NCI-H460 (cell line): ENCODE measurements at places on chromosomes 1 and 21. TPM values are rescaled to one million over a fixed set of nuclear protein-coding genes. Genes with fewer than 3 reads are reported as not detected.
A peak's percentile ranks its signal among the peaks of the same experiment; 100 is the strongest.

- no peak for DNase-seq
These were observed 25.7 kb upstream of the PEX10 start for GRCh38 chr1:2438038-2438437.

DNA sequence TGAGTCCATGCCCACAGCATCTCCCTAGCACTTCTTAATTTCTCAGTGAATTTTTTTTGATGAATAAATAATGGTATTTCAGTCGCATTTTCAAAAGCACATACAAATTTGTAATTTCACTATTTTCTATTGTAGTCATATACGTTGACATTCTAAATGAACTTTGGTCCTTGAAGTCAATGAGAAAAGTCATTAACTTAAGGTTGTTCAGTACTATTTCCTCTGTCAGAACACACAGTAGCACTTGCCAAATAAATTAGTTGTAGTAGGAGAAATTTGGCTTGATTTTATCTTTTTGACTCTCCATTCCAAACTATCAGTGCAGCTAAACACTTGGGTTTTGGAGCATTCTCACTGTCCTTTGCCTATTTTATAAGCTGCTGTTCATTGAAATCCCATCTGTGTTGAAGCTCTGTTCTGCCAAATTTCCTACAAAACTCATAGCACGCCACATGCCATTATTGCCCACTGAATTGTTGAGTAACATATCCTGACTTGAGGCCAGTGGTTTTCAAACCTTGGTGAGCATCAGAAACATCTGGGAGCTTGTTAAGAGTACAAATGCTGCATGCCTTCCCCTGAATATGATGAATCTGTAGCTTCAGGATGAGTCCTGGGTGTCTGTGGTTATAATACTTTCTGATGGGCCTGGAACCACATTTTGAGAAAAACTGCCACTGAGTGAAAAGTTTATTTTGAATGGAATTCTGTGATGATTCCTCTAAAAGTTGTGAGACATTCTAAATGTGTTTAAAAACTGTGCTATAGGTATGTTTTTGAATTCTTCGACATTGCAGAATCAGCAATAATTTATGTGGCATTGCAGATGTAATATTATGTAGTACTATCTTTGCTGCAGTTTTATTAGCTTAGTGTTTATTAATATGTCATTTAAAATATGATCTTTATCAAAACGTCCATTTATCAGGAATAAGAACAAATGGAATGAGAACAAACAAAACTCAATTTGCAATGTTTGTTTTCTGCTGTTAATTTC lies 78.9 kb downstream of the DNM3 start:
- DNase-seq, result no peak

DNA sequence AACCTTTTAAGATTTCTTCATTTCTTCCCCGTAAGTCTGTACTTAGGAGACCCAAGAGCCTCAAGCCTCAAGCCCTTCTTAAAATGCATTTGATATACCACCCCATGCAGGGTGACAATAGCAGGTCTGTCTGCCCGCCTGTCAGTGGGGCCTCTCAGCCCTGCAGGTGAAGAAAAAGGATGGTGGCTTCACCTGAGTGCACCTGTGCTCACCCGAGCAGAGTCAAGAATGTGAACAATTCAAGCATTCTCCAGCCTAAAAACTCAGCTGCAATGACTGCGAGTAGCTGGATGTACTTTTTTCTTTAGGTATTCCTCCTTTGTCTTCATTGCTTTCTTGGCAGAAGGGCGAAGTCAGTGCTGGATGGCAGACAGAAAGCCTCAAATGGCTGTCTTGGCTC lies 203.3 kb downstream of the LMX1A start:
- DNase-seq, result no peak

- no peak for DNase-seq
These were observed 47.8 kb upstream of the CCDC190 start for GRCh38 chr1:162908780-162909179.

DNA sequence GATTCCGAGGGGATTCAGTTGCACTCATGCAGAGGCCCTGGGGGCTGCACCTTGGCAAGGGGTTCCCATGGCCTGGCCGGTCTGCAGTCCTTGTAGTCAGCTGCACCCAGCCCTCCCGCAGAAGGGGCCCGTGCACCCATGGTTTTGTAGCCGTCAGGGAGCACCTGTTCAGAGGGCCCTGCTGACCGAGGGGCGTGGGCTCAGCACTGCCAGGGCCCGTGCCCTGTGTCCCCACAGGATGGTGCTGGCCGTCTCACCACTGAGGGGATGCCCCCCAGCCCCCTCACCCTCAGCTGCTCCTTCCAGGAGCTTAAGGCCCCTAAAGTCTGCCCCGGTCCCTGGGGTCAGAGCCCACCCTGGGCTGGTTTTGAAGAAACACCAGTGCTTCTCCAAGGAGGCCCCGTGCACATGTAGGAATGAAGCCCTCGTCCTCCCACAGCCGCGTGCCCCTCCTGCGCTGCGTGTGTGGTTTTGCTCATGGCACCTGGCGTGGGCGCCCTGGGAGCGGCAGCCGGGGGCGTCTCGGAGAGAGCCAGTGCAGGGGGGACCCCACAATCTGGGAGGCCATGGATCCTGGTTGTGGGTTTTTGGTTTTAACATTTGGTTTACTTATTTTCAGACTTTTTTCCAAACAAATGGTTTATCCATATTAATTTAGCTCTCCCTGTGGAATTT lies 40.1 kb downstream of the PRKCZ start:
- DNase-seq, result no peak

DNA sequence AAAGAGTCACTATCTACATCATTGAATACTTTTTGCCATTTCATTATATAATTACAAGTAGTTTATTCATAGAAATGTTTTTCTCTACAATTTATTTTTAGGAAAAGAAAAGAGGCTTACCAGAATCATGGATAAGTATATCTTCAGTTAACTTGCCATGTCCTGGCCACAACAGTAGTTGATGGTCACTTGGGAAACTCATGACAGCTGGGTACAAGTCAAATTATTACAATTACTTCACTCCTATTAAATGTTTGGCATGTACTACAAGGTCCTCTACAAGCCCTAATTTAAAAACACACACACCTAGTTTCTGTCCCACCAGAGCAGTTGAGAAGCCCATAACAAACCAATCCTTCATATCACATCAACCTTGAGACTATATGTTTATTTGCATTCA lies 29.4 kb downstream of the PALMD start:
- no peak for DNase-seq

- DNase-seq, result no peak
These were observed 3.2 kb downstream of the GSTM2 start for GRCh38 chr1:109671067-109671466.

DNA sequence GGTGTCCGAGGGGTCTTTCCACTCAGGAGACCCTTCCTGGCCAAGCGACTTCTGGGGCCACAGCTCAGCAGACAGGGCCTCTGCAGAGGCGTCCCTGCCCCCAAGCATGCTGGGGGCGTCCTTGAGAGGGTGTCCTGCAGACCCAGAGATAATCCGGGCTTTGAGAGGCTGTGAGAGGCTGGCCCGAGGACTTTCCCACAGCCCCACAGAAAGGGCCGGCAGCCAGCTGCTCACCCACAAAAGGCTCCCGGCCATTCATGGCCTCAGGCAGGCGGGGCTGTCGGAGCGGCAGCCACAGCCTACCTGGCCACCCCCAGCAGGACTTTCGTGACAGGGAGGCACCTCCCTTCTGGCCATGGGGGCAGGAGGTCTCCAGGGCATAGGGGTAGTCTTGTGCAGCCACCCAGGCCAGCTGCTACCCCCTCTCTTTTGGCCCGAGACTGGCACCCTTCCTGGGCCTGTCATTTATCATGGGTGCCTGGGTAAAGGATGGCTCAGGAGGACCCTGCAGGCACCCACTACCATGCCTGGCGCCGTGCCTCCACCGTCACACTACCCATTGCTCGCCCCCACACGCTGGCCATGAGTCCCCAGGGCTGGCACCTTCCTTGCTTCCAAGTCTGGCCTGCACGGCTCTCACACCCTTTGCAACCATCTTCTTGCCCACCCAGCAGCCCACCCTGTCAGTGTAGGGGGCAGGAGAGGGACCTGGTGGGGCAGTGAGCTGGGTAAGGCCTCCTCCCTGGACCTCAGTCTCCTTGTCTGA lies 11.1 kb upstream of the TNFRSF14 start:
- no peak for DNase-seq

DNA sequence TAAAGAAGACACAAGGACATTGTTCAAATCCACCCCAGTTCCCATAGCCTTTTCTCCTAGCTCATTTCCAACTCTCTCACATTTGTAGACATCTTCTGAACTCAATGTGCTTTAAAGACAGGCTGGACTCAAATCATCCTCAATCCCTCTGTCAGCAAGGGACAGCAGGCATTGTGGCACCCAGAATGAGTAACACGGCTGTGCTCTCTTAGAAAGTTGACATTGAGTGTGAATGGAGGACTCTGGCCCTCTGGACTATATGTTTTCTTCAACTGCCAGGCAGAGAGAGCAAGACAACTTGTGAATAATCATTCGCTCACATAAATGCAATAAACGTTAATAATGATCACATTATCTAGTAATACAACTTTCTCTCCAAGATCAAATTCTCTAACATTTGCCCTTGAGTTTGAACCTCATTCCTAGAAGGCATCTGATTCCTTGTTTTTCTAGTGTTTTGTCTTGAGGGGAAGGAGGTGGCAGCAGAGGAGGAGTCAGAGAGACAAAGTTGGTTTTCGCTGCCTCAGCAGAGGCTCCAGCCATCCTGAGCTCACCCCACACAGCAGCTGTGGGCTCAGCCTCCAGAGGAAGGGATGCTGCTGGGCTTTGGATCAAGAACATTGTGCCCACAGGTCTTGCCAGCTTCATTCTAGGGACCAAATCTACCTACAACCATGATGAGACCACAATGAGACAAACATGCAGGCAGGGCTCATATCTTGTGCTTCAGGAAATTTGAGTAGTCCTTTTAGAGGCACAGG lies 85.1 kb downstream of the BCAR3 start:
- no peak for DNase-seq

- DNase-seq, result no peak
These were observed 81.7 kb upstream of the VANGL1 start for GRCh38 chr1:115560027-115560426.

DNA sequence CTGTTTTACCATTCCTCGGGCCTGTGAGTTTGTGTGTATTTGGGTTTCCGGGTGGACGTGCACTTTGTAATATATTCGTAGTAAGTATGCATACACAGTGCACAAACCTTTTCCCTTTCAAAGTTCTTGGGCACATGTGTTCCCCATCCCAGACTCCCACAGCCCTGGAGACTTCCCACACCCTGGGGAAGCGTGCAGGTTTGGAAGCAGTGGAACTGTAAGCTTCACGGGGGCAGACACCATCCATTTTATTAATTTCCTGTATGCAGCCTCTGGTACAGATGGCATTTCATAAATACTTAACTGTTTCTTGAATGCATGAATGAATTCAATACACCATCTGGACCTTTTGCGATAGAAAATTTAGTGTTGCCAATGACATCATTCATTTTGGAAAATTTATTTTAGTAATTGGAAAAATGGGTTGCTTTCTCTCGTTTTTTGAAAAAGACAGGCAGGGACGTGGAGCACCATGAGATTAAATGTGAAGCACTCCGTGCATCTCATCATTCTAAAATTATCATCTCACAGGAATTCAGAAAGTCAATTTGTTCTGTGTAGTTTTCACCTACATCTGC lies 10.8 kb downstream of the ETS2 start:
- no peak for DNase-seq

DNA sequence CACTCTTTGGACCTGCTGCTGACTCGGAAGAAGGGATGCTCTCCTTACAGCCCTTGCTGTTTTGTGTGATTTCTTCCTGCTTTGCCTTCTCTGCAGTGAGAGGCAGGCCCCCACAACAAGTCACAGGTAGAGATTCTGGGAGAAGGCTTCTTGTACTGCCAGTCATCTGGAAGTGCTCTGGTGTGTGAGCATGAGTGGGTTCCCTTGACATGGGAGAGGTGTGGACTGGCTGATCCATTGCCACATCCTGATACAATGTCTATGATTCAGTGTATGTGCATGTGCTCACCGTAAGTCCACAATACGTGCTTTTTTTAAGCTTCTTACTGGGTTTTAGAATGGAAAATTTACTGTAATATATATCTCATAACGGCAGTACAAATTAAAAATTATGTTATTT lies 46.0 kb upstream of the PLA2G4A start:
- no peak for DNase-seq

- DNase-seq, result no peak
These were observed 12.1 kb upstream of the CNTN2 start for GRCh38 chr1:205030896-205031295.

GRCh38 chr1:47738560-47739182 lies 258.5 kb downstream of the TRABD2B start:
- DNase-seq, result peak; percentile 44

GRCh38 chr1:12501661-12502060 lies 116.3 kb downstream of the DHRS3 start:
- DNase-seq, result no peak

DNA sequence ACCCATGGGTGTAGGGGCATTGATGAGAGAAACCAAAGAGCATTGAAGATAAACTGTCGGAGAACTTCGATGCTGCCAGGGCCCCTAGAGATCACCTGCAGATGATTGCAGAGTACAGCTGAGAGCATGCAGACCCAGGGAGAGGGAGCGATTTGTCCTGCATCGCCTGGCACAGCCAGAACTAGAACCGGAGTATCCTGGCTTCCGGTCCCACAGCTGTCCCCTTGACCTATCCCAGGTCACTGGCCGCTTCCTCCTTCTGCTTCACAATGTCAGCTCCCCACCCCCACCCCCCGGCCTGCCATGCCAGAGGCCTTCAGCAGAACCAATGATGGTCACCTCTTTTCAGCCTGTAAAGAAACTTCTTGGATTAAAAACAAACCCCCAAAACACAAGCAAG lies 29.2 kb upstream of the SOX13 start:
- DNase-seq, result no peak

GRCh38 chr1:160114085-160114484 lies 1.5 kb upstream of the ATP1A2 start:
- no peak for DNase-seq

- no peak for DNase-seq
These were observed 55.5 kb downstream of the ECE1 start for GRCh38 chr1:21234779-21235178.

DNA sequence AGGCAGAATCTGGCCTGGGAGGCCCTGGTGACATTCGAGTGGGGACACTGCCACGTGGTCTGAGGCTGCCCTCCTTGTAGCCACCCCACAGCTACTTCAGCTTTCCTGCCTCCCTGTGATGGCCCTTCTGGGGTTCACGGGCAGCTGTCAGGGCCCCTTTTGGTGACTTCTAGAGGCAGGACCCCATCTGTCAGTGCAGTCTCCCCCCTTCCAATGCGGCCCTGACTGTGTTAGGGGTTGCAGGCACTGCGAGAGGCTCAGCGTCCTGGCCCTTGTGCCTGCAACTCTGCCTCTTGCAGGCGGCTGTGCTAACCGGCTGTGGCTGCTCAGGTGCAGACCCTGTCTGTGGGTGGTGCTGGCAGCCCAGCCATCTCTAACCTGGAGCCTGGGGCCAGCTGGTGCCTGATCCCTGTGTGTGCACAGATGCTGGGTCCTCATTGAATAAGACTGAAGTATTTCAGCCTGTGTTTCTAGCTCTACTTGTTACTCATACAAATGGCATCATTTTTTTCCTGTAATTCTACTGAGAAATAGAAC lies 62.2 kb downstream of the S100B start:
- DNase-seq, result no peak

Gene KCNT2
- 3.5 and 4.1 TPM in 2 replicates for total RNA-seq

Gene NRIP1
- total RNA-seq, result 15.3 and 17.0 TPM in 2 replicates

Gene SON
- total RNA-seq, result 68.1 and 76.1 TPM in 2 replicates

Gene OR6K3
- not detected in 2 replicates for total RNA-seq

Gene PLCH2
- total RNA-seq, result not detected in 2 replicates

Gene ADGRB2
- 2.3 and 2.5 TPM in 2 replicates for total RNA-seq

Gene HCRTR1
- total RNA-seq, result not detected in 2 replicates

Gene ITSN1
- 16.7 and 18.8 TPM in 2 replicates for total RNA-seq

Gene KRTAP21-2
- not detected in 2 replicates for total RNA-seq

Gene HOOK1
- total RNA-seq, result 0.02 TPM in 1 of 2 replicates, not detected in the other

Gene TSACC
- total RNA-seq, result 0.67 and 1.4 TPM in 2 replicates

Gene MRAP
- not detected in 2 replicates for total RNA-seq
